C1 segment of cervical spinal cord (tissue), 14 donors: ENCODE measurements at places on chromosomes 2 and 18.

GRCh38 chr18:70249118-70249517 lies 39.7 kb upstream of the SOCS6 start:
- no peak for DNase-seq

DNA sequence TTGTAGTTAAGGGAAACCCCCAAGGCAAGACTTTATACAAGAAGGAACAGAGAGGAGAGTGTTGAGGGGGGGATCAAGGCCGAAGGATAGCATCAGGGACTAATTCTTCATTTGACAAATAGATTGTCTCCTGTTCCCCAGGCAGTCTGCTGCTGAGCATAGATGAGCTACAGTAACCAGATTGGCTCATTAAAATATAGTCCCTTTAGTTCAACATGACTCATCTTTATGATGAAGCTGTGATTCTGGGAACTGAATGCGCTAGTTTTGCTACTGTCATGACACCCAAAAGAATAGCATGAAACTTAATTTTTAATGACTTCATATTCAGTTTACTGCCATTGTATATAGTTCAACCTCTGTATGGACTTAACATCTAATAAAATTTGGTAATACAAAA lies 35.5 kb downstream of the TMEFF2 start:
- no peak for DNase-seq

DNA sequence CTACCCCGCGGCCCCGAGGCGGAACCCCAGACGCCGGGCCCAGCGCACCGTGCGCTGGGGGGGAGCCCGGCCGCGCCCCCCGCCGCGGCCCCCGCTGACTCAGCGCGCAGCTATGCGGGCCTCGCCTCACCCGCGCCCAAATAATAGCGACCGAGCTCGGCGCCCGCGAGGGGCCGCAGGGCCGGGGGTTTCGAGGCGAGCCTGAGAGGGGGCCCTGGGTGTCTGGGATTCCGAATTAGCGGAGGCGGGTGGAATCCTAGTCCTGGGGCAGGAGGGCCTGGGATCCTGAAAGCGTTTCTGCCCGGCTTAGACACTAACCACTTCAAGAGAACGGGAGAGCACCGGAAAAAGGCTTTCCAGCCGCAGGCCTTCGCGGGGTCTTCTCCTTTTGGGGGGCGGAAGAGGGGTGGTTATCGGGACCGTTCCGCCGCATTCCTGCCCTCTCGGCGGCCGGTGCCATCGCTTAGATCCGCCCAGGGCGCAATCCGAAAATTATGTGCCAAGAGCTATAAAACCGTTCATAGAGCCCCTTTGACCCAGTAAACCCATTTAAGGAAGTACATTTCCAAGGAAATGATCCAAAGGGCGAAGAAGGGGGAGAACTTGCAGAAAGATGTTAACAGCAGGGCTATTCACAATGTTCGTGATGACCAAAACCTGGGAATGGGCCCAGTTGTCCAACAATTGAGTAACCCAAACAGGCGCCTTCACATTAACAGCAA lies 681 bp upstream of the ROCK2 start:
- no peak for DNase-seq

GRCh38 chr2:16664052-16664731 lies 1.4 kb downstream of the CYRIA start:
- DNase-seq: peak; percentile 67

GRCh38 chr2:1620081-1620480 lies 124.2 kb downstream of the PXDN start:
- no peak for DNase-seq

- DNase-seq: no peak
Observed at GRCh38 chr2:85709401-85709811, 15.2 kb downstream of the GNLY start.

- no peak for DNase-seq
Observed at GRCh38 chr2:237692601-237693290, 65.4 kb downstream of the LRRFIP1 start.

- DNase-seq: no peak
Observed at GRCh38 chr2:111208639-111209038, 87.9 kb downstream of the BCL2L11 start.

- no peak for DNase-seq
Observed at GRCh38 chr2:221568299-221568698, 3.8 kb downstream of the EPHA4 start.

DNA sequence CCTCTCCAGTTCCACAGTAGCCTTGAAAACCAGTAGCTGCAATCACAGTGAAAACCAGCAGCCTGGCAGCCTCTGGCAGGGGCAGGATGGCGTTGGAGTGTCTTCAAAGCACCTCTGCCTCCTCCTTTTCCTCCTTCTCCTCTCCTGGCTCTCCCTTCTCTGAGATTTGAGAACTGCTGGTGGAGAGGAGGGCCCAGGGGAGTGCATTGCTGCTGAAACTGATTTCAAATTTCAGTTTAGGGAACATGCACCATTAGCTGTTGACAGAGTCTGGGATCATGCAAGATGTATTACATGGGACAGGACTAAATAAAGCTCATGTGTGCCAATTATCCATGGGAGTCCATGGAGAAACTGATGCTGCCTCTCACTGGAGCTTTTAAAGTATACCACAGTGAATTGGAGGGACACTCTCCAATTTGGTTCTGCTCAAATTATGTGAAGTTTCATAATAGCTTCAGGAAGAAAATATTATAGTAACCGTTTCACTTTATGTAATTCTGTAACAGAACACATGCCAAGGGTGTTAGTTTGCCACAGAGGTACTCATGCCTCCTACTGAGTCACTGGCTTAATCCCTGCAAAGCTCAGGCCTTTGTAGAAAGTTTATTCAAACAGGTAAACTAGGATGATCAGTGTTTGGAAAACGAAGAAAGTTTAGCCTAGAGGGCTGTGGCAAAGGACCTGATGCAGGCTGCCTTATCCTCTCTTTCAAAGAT lies 146.1 kb downstream of the PRPF40A start:
- DNase-seq: no peak

DNA sequence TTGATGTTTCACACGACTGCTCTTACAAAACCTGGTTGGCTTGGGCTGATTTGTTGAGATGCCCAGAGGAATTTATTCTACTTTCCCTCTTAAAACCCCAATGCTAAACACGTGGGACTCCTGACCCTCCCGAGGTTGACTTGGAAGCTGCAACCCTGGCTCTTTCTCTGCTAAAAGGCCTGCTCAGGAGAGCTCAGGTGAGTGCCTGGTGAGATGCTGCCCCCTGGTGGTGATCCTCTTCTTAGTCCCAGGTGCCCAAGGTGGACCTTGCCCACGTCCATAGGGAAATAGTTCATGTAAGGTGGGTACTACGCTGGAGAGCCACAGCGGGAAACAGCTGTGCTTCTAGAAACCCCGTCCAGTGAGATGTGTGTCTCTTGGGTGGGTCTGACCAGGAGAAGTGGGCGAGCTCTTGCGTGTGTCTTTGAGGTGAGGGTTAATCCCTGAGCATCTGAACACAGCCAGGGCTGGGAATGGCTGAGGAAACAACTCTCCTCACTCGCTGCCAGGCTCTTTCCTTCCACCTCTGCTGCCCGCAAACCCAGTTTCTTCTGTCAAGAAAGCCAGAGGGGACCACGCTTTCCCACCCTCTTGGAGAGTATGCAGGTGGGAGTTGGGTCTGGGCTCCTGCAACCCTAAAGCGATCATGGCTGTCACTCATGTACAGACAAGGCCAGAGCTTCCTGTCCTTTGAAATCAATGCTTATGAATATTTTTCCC lies 25.5 kb upstream of the PXDN start:
- no peak for DNase-seq

DNA sequence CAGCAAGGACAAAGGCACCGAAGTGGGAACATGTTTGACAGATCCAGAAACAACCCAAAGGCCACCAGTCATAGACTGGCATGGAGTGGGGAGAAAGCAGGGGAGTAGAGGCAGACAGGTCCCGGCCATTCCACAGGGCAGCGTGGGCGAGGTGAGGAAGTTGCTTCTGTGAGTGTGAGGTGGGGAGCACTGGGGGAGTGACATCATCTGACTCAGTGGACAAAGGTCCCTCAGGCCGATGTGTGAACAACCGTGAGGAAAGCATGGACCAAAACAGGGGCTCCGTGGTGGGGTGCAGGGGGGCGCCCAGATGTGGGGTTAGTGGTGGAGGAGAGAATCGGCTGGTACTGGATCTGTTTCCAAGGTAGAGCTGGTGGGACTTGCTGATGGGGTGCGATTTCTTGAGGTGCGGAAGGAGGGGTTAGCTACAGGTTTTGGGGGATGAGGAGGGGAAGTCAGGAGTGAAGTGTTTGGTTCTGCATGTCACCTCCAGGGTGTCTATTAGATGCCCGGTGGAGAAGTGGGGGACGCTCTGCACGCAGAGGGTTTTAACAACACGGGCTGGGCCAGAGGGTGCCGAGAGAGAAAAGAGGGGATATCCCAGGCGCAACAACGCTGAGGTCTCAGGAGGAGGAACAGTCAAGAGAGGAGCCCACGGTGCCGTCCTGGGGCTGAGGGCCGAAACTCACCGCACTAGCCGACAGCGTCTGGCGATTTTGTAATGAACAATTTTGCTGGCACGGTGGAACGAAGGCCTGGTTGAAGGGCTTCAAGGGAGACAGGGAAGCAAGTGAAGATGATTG lies 2.5 kb upstream of the SFT2D3 start:
- no peak for DNase-seq

DNA sequence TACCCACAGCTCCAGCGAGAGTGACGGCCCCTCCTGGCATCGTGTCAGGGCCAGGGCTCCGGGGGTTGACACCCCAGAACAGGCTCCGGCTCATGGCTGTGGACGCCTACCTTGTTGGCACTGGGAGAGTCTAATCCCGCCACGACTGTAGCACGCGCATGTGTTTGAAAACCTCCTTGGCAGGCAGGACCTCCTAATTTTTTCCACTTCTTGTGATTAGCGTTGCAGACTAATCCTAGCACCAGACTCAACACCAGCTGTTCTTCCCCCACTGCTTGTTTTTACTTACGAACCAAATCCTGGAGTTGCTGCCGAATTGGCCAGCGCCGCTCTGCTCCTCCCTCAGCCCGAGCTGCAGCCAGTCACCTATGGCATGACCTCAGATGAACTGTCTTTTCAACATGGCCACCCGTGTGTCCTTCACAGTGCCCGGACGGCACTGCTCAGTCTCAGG lies 110.7 kb downstream of the KLHL29 start:
- DNase-seq: no peak

- no peak for DNase-seq
Observed at GRCh38 chr18:2881840-2882195, 35.0 kb downstream of the EMILIN2 start.

DNA sequence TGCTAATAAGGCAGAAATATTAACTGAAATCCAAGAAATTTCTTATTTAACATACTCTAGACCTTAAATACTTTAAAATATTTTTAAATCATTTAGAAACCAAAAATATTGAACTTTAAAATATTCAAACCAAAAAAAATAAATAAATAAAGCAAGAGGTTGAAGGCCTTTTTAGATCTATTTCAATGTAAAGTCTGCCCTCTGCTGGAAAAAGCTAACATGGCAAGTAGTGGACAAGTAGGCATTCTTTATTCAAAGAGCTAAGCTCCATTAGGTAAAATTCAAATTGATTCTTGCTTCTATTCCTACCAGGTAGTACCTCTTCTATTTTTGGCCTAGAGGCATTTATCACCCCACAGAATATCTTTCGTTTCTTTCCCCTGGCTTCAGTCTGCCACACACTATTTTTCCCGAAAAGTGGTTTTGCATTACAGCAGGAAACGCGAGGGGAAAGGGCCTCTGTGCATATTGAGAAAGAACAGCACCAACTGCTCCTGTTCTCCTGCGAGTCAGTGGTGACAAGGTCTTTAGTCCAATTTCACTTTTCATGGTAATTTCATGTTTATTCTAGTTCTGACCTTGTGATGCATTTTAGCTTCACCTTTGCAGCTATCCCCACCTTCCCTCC lies 20.4 kb downstream of the IFIH1 start:
- peak; percentile 19 for DNase-seq

- no peak for DNase-seq
Observed at GRCh38 chr2:33670392-33670937, 71.4 kb upstream of the FAM98A start.

DNA sequence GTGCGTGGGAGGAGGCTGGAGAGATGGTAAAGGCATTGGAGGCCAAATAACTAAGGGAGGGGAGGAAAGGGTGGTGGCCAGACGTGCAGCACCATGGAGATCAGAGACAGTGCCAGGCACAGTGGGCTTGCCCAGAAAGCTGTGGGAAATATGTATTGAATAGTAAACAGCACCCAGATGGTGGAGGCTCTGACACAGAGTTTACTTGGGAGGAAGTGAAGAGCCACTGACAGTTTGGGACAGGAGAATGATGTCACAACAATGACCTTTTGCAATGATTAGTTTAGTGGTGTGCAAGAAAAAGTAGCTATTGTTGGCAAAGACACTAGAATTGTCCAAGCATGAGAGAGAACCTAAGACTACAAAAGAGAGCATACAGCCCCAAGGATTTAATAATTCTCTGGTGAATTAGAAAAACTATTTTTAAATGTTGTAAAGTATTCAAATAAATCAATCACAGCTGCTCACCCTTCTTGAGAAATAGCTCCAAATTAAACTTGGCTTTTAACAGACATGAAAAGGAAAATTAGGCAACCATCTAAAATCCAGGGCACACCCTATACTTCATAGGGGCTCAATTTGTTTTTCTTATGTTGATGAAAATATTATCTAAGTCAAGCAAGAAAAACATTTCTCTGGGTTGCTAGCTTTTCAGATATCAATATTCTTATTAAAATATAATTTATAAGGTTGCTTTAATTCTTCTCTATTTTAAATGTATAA lies 458.7 kb upstream of the HNRNPA3 start:
- DNase-seq: no peak

DNA sequence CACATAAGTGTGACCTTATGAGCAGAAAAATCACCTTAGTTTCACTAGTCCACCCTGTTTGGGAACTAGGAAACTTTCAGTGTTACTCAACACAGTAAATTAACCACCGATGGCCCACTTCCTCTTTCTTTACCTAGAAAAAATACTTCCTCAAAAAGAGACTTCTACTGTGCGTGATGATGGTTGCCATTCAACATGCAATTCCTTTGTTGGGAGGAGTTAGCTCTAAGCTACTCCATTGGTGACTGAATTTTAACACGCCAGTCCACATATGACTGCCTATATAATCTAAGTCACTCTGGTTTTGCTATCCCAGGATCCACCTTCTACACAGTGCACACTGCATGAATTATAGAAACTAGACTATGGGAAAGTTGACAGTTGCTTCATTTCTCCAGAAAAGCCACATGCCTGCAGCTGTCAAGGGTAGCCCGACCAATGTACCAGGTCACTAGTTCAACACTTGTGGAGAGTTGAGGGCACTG lies 47.8 kb upstream of the REG3G start:
- no peak for DNase-seq

GRCh38 chr18:63218472-63218871 lies 101.1 kb downstream of the BCL2 start:
- DNase-seq: no peak

- DNase-seq: no peak
Observed at GRCh38 chr18:33841221-33841967, 263.4 kb downstream of the ASXL3 start.

GRCh38 chr2:216546241-216546640 lies 47.6 kb downstream of the RPL37A start:
- no peak for DNase-seq

DNA sequence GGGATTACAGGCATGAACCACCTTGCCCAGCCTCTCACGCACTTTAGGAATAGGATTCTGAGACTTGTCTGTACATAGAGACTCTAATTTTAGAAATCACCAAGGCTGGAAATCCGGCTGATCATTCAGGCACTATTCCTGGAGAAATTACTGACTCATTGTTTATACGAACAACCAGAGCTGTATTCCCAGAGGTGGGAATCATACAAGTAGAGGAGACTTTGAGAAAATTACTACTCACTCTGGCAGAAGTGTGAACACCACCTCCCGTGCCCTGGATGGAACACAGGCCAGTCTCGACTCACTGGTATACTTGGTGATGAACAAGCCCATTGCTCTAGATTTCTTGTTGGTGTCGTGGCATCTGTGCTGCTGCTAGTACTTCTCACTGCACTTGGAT lies 5.8 kb upstream of the ADNP2 start:
- no peak for DNase-seq
